ENCODE measurements at places on chromosomes 6 and 20.

GRCh38 chr6:159093609-159094443, 49.0 kb upstream of the TAGAP start:
- DNase-seq = no peak

DNA sequence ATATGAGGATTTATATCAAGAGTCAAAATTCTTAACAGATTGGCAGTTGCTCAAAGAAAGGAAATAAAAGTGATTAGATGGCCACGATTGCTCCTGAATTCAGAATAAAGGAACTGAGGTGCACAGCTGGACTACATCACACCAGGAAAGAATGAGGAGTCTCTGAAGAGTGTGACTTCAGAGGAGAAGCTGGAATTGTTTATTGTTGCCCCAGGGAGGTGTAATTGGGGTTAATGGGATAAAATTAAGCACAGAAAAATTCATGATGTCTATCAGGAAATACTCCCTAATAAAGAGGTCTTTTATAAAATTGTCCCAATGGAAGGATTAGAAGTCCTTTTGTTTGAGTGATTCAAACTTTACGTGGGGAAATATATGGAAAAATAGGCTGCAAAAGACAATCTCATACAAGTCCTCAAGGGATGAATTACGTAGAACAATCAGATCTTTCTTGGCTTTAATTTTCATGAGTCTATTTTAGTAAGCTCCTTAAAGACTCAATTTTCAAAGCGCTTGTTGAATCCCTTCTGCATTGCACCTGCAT, 208.6 kb upstream of the RNF217 start:
- DNase-seq = no peak

GRCh38 chr20:63215101-63216040, 560 bp downstream of the YTHDF1 start:
- DNase-seq = no peak

- DNase-seq = no peak
Measured at GRCh38 chr20:49278818-49279676, 1.2 kb upstream of the ZNFX1 start.

DNA sequence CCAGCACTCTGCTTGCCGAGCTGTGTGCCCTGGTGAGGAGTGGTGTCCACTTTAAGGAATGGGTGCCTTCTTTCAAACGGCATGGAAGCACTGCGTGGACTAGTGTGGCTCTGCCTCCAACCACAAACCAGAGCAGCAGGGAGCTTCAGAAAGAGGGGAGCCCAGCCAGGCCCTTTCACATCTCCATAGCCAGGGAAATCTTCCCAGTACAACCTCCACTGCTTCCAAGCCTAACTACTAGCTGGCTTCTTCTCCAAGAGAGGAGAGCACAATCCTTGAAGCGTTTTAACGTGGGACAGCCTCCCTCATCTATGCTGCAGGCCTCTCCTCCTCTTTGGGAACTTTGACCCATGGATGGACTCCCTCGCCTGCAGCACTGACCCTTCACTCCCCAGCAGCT, 26.7 kb downstream of the TNXB start:
- no peak for DNase-seq

- DNase-seq = no peak
Measured at GRCh38 chr6:116201538-116201937, 52.3 kb downstream of the TSPYL4 start.

DNA sequence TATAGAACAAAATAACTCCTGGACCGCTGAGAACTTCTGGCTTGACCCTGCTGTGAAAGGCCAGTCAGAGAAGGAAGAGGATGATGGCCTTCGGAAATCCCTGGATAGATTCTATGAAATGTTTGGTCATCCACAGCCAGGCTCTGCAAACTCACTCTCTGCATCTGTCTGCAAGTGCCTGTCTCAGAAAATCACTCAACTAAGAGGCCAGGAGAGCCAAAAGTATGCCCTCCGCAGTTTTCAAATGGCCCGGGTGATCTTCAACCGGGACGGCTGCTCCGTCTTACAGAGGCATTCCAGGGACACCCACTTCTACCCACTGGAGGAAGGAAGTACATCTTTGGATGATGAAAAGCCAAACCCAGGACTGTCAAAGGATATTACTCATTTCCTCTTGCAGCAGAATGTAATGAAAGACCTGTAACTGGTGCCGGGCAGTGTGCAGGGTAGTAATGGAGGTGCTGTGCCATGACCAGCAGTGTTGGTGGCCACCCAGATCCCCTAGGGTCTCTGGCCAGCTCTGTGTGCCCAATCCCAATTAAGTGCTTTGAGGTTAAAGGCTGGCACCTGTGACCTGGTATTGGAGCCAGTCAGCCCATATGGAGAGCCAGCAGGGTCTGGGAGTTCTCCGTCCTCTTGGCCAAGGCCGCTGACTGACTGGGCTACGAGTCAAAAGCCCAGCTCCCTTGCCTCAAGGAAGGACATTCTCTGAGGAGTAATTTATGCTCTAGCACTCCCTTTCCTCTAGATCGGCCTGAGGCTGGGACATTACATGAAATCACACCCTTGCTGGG, 87.1 kb downstream of the TRMT6 start:
- no peak for DNase-seq

DNA sequence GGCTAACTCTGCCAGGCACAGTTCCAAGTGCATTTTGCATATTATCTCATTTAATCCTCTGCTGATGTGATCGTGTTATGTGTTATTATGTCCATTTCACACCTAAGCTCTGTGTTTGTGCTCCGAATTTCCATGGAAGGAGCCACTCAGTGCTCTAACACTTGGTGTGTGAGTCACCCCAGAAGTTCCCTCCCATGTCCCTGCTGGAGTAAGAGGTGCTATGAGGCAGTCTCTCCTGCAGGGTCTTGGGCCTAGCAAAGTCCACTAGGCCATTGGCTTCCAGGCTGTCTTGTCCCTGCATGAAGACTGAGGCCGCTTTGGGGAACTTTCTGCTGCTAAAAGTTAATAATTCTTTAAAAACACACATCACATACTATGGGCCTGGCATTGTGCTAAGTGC, 405.9 kb upstream of the SULF2 start:
- no peak for DNase-seq

- no peak for DNase-seq
Measured at GRCh38 chr6:18179770-18180356, 24.6 kb downstream of the KDM1B start.

GRCh38 chr6:149130508-149130907, 187.0 kb upstream of the TAB2 start:
- DNase-seq = peak; percentile 81

GRCh38 chr20:53767206-53767930, 173.7 kb upstream of the ZNF217 start:
- no peak for DNase-seq

DNA sequence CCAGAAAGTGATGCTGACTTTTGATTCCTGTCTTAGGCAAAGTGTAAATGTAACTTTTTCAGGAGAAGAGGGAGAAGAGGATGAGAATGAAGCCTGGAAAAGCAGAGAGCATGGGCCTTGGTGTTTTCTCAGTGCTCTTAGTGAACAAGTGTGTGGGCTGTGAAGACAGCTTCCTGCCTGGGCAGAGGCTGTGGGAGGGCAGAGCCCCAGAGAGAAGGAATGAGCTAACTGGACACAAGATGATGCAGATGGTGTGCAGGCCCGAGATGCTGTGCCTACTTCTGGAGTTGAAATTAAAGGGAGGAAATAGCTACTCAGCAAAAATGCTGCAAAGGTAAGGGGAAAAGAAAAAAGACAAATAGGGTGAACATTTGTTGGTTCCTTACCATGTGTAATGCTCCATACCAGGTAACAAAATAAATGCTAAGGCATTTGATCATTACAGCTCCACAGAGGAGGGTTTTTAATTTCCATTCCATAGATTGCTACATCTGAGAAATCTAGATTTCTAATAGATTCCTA, 87.0 kb upstream of the CEP162 start:
- DNase-seq = no peak
